GM06990 (cell line): ENCODE measurements at places on chromosomes 3 and 15.

DNA sequence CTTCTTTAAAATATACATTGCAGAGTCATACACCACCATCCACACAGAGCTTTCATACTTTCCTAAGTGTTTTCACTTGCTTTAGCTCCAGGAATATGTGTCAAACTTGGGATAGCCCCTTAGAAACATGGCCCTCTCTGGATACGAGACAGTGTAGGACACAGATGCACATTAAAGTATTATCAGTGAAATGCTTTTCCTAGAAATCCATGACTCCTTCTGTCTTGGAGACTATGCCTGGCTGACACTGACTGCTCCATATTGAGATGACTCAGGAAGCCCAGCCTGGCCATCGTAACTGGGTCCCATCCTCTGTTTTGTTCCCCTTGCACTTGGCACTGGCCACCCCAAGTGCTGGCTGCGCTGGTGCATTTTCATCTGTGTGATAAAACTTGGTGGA, 204.8 kb downstream of the PDZRN3 start:
- no peak for DNase-seq

GRCh38 chr3:114649331-114649730, 355.5 kb downstream of the TIGIT start:
- no peak for DNase-seq

DNA sequence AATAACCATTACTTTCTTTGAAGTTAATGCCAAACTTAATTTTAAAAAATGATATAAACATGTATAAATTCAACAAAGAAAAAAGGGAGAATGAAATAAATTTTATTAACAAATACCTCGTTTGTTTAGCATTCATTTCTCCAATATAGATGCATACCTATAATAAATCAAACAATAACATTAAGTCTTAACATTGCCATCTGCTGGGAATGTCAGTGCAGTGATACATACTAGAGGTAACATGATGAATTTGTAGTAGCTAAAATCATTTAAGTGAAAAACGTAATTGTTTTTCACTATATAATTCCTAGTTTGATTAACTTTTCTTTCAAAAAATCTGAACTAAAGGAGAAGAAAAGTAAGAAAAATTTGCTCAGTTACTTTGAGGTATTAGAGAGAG, 340.2 kb upstream of the CBLB start:
- DNase-seq: no peak

DNA sequence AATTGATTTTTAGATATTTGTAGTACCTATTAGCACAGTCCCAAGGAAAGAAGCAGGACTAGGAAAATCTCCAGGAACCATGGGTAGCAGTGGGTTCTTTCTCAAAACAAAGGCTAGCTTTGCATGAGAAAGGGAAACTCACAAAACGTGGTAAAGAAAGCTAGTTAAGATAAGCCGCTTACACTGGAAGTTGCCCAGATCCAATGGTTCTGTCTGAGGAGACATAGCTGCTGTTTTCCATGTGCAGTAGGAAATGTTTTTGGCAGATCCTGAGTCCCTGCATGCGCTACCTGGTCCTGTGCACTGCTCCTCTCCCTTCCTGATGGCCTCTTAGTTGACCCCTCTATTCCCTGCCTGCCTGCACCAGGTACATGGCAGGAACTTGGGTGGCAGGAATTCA, 60.4 kb downstream of the TFG start:
- no peak for DNase-seq

DNA sequence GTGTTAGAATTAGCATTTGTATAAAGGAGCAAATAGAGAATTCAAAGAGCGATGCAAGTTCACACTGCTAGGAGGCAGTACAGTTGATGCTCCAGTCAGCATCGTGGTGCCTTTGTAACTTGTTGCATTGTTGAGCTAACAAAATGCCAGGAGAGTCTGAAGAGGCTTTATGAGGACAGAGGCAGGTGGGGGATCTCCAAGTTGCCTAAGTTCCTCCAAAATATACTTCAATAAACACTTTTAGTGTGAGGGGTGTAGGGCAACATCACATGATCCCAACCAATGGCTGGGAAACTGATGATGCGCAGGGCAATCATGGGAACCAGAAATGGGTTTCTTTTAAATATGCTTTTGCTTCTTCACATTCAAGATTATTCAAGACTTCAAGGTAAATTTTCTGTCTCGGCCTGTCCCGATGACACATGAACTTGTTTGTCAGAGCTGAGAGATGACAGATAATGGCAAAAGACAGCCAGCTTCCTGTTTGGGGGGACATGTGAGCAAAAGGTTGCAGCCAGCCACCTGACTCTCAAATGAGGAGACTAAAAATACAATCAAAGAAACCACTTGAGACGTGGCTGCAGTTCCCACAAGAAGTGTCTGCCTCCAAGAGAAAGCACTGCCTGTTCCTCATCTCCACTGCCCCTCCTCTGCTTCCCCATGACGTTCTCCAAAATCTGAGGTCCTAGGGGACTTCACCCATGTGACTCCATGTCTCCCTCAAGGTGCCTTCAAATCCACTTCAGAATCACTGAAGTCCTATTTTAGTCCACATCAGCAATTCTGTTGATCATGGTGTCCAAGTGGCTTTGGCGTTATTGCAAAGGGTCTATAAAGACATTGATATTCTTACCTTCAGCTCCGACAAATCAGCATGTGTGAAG, 39.3 kb downstream of the KLHL6 start:
- DNase-seq: peak; percentile 56

GRCh38 chr3:38015485-38015884, 14.0 kb downstream of the PLCD1 start:
- DNase-seq: no peak

- DNase-seq: no peak
These were observed 69.0 kb upstream of the THBS1 start for GRCh38 chr15:39511916-39512260.

DNA sequence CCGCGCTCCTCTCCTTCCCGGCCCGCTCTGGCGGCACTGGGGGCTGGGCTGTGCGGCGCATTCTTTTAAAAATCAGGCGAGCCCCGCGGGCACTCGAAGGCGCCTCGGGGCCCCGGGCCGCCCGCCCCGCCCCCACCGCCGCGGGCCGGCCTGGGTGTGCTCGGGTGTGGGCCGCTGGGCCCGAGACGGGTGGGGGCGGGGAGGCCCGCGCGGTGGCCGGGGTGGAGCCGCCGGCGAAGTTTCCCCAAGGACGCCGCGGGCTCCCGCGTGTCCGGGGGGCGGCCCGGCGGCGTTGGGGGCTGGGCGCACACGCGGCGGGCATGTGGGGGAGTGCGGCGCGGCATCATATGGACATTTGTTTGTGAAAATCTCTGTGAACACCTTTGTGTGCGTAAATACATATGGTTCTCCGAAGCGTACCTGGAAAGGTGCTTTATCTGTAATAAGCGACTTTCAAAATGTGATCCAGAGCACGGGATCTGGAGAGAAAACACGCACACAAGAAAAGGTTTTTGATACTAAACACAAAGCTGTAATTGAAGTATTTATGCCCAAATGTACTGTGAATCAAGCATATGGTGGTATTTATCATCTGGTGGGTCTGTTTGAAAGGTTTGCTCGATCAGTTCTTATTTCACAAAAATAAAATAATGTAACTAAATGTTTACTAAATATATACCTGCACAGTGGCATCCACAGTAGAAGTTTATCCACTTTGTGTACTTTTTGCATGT, 612 bp upstream of the TBL1XR1 start:
- DNase-seq: peak; percentile 84

- DNase-seq: no peak
These were observed 662.9 kb downstream of the NLGN1 start for GRCh38 chr3:174060431-174060830.

GRCh38 chr15:83854321-83854720, 200.4 kb downstream of the ADAMTSL3 start:
- DNase-seq: no peak

DNA sequence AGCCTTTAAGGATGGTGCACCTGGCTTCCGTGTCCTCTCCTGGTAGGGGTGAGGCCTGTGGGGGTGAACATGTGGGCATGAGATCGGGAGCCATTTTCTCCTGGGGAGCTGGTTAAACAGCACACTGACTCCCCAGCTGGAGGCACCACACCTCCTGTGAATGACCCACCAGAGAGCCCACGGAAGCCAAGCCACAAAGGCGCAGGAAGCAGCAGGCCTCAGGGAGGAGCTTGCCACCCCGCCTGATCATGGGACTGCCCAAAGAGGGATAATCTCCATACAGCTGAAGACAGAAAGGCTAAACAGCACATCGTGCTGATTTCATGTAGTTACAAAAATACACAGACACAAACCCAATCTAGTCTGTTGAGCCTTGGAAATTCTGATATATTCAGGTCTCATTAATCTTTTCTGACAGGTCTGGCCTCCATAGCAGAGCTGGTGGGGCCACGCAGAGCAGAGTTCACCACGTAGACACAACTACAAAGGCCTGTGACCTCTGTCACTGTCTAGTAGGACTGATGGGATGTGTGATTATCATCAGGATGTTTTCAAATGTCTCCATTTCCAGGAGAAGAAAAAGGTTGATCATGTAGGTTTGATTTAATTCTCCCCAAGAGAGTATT, 75.2 kb downstream of the DUT start:
- DNase-seq: no peak

- DNase-seq: no peak
These were observed 177.5 kb downstream of the TLE3 start for GRCh38 chr15:69920221-69920620.

DNA sequence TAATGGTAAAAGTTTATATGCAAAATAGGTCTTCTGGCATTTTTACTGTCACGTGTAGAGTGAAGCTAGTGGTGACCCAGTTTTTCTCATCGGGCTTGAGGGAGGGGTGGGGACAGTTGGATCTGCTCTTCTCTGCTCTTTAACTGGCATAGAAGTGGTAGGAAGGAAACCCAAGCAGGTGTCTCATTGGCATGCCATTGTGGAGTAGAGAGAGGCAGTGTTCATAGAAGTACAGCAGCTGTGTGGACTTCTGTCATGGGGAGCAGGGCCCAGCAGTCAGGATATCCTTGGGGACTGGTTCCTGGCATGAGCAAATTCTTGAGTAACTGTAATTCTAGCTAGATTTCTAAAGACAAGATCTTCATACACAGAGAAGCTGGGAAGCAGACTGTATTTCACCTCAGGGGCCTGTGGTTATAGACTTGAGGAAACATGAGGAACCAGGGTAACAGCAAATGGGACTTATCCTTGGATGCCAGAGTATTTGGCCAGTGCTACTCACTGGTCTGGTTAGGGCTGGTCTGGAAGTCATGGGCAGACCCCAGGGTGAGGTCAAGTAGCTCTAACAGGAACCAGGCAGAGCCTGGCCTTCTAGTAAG, 42.9 kb downstream of the CDIN1 start:
- DNase-seq: no peak

GRCh38 chr3:42790714-42791229, 13.5 kb downstream of the HIGD1A start:
- DNase-seq: no peak

DNA sequence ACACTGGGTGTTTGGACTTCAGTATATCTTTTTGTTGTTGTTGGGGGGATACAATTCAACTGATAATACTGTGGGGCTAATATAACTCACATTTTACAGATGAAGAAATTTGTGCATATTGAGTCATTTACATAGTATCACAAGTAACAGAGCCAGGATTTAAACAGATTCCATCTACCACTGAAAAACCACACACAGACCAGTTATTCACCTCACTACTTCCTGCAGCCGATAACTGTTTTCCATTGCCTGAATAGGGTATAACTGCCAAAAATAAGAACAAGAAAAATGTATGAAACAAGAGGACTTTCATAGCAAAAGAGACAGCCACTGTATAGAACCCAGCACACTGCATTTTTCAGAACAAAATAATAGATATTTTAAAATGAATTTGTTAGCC, 215.8 kb upstream of the CNTN6 start:
- no peak for DNase-seq

GRCh38 chr3:55511895-55512570, 24.9 kb upstream of the WNT5A start:
- no peak for DNase-seq

DNA sequence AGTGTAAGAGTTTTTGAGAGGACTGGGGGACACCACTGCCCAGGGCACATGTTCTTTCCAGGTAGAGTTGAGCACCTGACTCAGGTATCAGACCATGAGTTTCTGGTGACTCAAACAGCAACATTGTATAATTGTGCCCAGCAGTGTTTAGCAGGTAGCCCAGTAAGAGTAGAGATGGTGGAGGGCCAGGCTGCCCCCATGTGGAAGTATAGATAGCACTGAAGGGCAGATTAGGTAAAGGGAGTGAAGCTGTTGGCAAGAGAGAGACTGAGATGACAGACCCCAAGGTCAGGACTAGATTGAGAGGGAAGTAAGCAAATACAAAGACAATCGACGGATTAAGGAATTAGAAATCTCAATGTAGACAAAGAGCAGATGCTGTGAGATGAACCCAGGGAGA, 74.6 kb downstream of the TRIM42 start:
- DNase-seq: no peak

DNA sequence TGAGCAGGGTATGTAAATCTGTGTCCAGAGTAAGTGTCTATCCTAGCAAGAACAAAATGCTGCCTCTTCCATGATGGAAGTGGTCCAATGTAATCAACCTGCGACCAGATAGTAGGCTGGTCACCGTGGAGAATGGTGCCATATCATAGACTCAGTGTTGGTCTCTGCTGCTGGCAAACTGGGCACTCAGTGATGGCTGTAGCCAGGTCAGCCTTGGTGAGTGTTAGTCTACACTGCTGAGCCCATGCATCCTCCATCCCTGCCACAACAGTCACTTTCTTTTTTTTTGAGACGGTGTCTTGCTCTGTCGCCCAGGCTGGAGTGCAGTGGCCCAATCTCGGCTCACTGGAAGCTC, 69.3 kb downstream of the CHRD start:
- no peak for DNase-seq

- no peak for DNase-seq
These were observed 11.6 kb downstream of the PLA1A start for GRCh38 chr3:119609301-119609700.

DNA sequence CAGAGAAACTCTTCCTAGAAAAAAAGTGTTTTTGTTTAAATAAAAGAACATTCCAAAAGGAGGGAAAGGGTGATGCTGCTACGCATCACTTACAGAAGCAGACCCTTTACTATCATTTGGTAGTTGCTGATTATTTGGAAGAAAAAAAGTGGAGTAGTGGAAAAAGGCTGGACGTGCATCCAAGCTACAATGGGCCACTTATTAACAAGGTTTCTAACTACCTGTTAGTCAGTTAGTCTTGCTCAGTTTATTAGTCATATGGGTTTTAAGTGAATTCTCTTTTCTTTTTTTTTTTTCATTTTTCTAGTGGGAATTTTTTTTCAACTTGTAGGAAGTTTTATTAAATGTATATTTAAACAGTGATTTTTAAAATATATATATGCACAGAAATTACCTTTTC, 866.0 kb downstream of the MCTP2 start:
- DNase-seq: no peak

DNA sequence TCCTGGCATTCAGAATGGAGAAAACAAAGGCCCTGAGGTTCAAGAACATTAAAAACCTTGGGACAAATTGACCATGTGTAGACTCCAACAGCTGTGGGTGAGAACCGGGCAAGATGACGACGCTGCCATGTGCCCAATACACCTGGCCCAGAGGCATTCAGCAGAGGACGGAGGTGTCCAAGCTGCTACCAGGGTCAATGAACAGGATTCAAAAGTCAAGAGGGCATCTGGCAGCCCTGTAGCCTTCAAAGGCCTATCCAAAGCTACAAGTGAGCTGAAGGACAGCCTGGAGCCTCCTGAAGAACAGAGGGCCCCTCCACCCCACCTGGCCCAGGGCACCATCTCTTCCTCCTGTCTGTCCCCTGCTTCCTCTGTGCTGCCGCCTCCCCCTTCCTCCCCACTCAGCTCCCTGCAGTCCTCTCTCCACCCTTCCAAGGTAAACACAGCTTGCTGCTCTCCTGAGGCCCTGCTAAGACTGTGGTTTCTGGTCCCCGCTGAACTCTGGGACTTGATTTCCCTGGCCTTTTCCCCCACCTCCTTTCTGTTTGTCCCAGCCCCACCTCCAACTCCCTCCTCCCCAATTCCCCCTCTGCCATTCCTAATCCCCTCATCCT, 57.5 kb downstream of the HMCES start:
- no peak for DNase-seq

GRCh38 chr15:64842096-64842939, 603 bp downstream of the PLEKHO2 start:
- no peak for DNase-seq
